Fibroblast of the aortic adventitia (primary cell): ENCODE measurements at places on chromosomes 6 and 20.

DNA sequence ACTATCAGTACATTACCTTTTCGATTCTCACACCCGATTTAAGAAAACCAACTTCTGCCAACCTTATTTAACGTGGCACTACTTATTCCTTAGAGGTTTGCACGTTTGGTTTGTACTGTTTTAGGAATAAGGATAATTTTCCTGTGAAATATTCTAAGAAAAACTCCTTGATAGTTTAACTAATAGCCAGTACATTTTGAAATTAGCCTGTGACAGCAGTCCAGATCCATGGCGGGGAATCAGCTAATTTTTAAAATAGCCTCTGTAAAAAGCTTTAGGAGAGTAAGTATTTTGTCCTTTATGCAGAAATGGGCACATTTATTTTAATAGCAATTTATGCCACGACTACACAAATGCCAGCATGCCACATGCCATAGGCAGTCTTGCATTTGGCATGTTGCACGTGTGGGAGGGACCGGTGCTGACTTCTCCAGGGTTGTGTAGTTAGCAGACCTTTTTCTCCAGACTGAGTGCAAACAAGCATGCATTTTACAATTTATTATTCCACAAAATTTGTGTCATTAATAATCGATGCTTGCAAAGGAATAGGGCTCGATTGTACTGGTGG is 6.2 kb downstream of the FOXC1 start:
- peak; percentile 70 for DNase-seq

DNA sequence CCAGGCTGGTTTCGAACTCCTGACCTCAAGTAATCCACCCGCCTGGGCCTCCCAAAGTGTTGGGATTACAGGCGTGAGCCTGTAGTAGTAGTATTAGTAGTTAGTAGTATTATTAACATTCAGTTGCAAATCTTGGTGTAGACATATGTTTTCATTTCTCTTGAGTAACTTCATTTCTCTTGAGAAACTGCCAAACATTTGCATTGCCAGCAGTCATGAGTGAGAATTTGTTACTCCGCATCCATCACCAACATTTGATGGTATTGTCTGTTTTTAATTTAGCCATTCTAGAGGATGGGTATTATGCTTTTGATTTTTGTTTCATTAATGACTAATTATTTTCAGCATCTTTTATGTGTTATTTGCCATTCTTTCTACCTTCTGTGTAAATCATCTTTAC is 1.5 kb upstream of the ERVFRD-1 start:
- peak; percentile 35 for DNase-seq

DNA sequence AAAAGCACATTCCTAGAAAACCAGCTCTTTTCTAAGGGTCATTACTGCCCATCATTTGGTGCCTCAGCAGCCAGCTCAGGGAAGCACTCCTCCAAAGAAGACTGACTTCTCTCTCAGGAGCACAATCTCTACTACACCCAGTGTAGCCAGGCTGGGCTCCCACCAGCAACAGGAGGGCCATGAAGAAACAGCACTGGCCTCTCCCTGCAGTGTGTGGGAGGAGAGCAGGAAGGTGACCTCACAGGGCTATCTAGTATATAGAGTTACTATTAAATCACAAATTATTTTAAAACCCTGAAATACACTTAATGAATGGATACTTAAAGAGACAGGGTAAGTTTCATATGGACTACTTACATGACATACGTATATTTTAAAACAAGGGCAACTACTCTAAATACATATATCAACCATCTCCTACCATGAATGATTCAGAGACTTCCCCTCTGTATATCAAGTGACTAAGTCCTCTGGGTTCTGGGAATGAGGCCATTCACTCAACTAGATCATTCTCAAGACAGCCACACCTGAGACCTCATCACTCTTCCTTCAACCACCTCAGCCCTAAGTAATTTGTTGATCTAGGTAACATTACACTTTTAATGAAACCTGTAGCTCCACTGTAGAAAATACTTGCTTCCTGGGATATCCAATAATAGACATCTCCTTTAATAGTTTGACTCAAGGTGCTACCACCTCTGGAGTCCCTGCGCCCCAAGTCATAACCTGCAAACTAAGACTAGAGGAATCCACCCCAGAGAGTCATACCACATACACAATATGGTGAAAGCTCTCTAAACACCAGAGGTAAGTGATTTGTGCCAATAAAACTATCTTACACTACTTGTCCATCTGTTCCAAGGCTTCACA is 25.2 kb downstream of the TBX18 start:
- no peak for DNase-seq

GRCh38 chr20:2637246-2637645 is 15.2 kb upstream of the NOP56 start:
- no peak for DNase-seq

GRCh38 chr6:100988391-100988984 is 107.4 kb upstream of the ASCC3 start:
- DNase-seq, result no peak

GRCh38 chr6:7624796-7625710 is 35.1 kb downstream of the SNRNP48 start:
- DNase-seq, result no peak

- no peak for DNase-seq
These were observed 643.6 kb upstream of the PTCHD4 start for GRCh38 chr6:48754641-48755040.

- no peak for DNase-seq
These were observed 70.9 kb downstream of the HFE start for GRCh38 chr6:26158076-26158580.

GRCh38 chr20:11972478-11972877 is 54.8 kb downstream of the BTBD3 start:
- no peak for DNase-seq

DNA sequence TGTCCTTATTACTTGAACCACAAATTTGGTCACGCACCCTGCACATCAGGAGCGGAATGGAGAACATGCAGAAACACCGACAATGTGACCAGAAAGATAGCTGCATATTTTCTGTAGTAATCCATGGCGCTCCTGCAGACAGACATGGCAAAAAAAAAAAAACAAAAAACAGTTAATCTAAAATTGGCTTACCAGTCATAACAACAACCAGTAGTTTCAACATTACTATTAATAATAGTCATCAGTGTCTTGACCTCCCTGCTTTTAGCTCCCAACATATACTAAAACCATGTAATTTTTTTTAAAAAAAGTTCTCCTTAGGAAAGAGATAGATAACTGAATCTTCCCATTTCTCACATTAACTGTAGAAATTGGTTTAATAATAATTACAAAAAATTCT is 6.8 kb downstream of the CGA start:
- no peak for DNase-seq

DNA sequence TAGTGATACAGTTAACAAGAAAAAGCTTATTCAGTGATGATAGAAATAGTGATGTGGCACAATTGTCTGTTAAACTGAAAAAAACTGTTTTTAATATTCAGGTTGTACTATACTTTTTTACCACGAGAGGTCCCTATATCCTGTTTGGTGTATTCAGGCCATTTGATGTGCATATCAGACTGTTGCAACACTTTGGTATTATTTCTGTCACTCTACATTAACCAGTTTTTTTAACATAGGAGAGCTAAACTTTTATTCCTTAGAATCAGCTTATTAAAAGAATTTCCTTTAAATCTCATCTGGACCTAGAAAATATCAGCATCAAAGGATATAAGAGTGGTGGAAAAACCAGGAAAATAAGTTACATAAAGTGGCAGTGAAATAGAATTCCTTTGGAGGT is 36.8 kb downstream of the TSPYL4 start:
- DNase-seq, result peak; percentile 70

- no peak for DNase-seq
These were observed 20.1 kb downstream of the SRC start for GRCh38 chr20:37365760-37366638.

- DNase-seq, result peak; percentile 75
These were observed 252.7 kb downstream of the UST start for GRCh38 chr6:148999501-148999900.

- peak; percentile 28 for DNase-seq
These were observed 36.7 kb downstream of the POU3F2 start for GRCh38 chr6:98871057-98871456.

DNA sequence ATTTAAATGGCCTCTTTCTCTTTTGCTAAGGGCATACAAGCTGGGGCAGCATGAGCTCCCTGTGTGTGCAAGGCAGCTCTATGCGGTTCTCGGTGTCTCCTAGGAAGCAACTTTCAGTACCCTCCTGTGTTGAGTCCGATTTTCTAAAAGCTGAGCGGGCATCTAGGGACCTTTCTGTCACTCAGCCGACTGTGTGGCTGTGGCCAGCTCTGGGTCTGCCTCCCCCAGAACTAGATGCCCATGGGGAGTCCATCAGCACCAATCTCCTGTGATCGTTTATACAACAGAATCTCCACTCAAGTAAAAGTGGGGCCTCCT is 7.5 kb downstream of the NELFCD start:
- no peak for DNase-seq

- no peak for DNase-seq
These were observed 380.1 kb upstream of the SOX4 start for GRCh38 chr6:21213492-21213891.

- no peak for DNase-seq
These were observed 1.3 kb downstream of the SLA2 start for GRCh38 chr20:36644706-36645095.

DNA sequence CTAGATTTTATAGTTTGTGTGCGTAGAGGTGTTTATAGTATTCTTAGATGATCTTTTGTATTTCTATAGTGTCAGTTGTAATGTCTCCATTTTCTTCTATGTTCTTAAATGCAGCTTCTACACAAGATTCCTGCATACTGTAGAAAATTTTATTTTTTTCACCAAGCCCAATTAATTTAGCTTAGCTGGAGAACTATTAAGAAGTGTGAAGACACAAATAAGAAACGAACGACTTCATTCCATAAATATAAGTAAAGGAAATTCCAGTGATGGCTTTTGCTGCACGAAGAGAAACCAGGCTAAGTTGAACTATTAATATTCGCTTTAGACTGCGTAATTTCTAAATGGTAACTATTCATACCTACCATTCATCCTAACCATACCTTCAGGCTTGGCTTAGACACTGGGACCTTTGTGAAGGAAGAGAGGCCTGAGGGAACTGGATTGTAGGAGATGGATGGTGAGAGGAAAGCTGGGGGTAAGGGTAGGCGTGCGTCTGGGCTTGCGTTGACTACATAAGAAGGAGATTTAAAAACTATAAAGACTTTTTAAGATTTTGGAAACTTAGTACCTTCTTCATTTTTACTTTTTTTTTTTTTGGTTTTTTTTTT is 15.9 kb downstream of the HLA-DOA start:
- no peak for DNase-seq

DNA sequence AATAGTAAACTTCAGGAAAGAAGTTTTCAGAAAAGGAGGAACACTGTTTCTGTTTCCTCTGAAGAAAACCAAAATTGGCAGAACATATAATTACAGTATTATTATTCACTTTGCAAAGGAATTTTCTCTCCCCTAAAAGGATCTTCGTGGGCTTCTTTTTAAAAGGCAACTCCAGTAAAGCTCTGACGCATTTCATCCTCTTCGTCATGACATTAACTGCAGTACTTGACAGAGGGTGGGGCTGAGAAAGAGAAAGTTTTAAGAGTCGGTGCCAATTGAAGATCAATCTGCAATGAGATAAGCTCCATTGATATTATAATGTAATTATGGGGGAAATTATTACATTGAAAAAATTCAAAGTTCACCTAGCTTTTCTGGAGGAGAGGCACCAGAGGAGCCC is 75.8 kb downstream of the MYB start:
- no peak for DNase-seq

GRCh38 chr20:5364136-5364821 is 47.5 kb upstream of the PROKR2 start:
- DNase-seq, result no peak

GRCh38 chr6:168154263-168154917 is 75.4 kb upstream of the FRMD1 start:
- DNase-seq, result no peak

DNA sequence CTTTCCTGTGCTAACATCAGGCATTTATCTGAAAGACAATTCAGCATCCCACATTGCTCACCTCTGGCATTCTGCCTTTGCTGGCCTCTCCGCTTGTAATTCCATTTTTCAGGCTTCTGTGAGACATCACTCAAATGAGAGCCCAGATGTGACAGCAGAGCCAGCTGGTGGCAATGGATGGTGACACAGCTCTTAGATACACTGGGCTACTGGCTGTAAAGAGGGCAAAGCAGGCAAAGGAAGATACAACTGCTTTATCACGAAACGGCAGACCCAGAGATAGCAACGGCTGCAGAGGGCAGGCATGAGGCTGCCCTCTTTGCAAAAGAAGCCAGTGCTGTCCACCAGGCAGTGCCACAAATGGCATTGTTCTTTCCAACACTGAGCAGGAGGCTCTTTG is 329.8 kb downstream of the KIF16B start:
- DNase-seq, result no peak
